ENCODE measurements at places on chromosomes 12 and 14.

DNA sequence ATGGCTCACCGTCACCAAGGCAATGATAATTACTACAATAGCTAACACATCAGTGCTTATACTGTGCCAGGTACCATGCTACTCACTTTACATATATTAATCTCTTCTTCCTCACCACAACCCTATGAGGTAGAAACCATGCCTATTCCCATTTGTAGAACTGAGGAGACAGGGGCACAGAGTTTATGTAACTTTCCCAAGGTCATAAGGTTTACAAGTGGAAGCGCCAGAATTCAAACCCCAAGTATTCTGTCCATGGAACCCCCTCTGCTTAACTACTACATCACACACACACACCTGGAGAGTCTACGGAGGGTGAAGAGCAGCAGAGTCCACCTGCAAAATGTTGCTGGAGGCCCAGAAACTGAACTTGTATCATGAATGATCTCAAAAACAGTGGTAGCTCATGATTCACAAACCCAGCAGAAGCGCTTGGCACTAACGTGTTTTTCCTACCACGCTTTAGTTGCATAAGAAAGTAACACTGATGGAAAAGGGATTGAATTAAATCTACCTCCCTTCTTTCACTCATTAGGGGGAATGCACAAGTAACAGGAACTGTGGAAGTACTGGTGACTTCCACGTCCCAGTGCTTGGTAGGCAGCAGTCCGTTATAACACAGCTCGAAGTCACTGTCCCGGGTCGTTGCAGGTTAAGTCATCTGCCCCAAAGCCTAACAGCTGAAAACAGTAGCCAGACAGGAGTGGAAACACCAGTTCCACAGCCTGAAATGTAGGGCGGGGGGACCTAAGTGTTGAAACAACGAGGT, 2.0 kb downstream of the ITPR2 start:
- no peak for DNase-seq

DNA sequence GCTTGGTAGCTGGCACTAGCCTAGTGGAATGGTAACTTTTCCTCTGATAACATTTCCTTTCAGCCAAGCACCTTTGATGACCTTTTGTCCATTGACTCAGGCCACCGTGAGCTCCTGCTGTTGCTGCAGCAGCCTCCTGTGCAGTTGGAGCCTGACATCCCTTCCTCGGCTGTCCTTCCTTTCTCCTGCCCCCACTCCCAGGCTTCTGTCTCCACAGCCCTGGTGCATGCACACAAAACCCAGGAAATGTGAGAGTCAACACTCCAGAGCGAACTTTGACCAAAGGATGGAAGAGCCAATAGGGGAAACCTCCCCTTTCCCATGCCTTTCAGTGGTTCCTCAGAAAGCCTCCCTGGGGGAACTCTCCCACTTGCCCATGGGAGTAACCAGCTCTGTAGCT, 115.0 kb downstream of the TMEM260 start:
- no peak for DNase-seq

DNA sequence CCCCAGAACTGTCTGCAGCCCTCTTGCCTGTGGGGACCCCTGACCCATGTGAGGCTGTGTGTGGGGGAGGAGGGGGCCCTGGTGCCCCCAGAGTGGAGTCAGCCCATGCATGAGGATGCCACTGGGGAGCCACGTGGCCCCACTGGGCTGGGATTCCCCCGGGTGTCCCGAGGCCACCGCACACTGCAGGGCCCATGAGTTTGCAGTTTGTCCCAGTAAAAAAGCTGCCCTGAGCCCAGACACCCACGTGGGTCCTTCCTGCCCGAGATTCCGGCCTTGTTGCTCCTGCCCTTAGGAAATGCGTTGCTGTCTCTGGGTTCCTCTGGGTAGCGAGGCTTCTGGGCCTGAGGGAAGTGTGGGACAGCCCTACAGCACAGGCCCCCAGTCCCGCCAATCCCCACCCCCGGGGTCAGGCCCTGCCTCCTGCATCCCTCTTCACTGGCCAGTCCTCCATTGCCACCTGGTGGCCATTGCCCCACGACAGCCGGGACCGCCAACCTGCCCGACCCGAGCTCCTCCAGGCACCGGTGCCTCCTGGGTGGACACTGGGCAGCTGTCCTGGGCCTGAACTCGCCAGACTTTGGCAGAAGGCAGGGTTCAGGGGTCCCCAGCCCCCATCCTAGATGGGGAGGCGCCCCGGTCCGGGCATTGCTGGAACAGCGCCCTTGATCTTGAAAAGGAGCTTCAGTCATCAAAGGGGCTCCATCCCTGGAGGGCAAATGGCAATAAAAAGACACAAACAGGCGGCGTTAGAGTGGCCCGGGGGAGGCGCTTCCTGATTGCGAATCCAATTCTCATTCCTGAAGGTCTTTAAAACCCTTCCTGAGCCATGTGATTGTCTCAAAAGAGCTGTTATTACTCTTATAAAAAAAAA, 15.6 kb upstream of the C14orf180 start:
- peak; percentile 72 for DNase-seq

DNA sequence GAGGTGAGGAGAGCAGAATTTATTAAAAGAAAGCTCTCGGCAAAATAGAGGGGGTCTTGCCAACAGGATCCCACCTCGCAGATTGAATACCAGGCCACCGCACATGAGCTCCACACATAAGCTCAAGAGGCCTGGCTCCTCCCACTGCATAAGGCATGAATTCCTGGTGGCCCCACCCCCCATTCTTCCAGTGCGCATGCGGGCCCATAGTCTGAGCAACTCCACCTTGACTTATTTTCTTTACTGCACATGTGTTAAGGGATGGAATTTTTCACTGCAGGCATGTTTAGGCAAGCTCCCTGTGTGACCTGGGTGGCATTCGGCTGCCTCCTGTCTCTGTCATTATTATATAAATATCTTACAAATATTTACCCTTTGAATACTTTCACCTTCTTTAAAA, 412.5 kb downstream of the RMST start:
- DNase-seq = no peak

DNA sequence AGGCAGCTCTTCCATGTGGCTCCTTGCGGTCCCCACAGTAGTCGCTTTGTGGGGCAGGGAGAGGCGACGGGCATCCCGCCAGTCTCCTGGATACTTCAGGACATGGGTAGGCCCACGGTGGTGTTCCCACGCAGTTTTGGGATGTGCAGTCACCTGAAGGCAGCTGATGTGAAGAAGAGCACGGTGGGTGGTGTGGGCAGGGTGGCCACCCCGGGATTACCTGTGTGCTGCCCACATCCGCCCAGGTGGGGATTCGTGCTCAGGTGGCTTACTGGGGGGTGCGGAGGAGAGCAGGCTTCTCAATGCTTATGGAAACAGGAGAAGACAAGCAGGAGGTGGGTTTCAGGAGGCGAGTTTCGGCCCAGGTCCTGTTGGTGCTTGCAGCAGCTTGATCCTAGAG, 28.4 kb upstream of the TDRD9 start:
- DNase-seq = no peak

DNA sequence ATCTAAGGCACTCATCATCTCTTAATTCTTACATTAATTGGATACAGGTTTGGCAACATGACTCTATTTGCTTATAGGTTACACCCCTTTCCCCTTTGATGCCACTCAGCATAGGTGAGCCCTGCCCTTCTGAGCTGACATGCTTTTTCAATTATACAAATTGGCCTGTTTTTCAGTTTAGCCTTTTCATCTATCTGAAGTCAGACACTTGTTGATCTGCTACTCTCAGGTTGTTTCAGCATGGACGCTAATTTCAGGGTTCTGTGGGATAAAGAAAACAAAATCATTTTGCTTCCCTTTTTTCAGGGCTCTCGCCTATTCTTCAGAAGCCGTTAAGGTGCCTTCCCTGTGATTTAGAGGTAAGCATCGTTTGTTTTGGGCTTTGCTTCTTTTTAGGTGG, 55.3 kb downstream of the DACT1 start:
- no peak for DNase-seq

DNA sequence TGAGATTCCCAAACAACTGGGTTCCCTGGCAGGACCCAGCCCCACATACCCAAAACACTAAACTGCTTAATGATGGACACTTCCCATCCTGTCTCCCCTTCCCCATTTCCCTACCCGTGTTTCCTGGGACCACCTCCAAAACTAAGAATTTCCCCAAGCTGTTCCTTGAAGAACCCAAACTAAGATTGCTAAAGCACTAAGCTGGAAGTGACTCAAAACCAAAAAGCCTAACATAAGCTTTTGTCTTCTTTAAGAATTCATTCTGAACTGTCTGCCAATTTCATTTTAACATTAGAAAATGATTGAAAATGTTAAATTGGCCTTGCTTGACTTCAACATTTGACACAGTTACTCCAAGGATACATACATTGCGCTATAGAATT, 29.5 kb upstream of the STAB2 start:
- no peak for DNase-seq

DNA sequence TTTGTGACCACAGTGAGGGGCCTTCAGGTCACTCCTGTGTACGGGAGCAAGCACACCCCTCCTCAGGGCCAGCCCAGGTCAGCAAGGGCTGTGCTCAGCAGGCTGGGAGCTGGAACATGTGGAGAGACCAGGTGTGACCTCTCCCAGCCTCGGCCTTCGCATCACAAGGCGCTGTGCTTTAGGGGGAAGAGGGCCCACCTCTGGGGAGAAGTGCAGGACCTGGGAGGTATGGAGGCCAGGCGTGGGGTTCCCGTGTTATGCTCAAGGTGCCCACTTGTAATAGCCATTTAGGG, 194.6 kb upstream of the PRMT8 start:
- DNase-seq = no peak

- no peak for DNase-seq
Observed at GRCh38 chr12:92235703-92236472, 90.2 kb upstream of the BTG1 start.

DNA sequence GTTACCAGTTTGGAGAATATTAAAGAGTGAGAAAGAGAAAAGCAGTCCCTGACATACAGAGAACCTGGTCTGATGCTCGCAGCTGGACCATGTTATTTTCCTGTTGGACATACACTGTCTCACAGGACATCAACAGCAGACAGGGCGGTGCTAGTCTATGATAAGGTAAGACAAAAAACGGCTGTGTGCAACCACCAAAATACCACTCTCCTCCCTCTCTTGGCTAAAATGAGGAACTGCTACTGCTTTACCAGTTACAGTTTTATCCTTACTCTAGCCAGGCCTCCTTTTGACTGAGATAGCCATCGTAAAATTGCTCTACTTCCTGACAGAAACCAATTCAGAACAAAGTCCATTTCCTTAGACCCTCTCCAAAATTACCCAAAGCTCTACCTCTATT, 47.0 kb upstream of the ERGIC2 start:
- no peak for DNase-seq

GRCh38 chr14:68888883-68889282, 90.2 kb downstream of the ACTN1 start:
- DNase-seq = no peak

GRCh38 chr12:109475993-109476806, 900 bp downstream of the KCTD10 start:
- no peak for DNase-seq

DNA sequence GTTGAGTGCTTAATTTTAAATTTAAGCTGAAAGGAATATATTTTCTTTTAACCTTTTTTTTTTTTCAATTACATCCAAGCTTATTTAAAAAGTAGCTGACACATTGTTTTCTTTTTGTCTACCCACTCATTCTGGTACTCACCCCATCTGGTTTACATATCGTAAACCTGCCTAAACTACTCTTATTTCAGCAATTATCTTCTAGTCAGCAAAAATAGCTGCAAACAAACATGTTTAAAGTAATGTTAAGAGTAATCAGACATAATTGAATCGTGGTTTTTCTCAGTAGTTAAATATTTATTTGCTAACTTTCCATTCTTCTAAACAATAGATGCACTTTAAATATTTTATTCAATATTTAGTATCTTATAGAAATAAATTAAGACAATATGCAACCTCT, 492.7 kb upstream of the MGAT4C start:
- DNase-seq = no peak

DNA sequence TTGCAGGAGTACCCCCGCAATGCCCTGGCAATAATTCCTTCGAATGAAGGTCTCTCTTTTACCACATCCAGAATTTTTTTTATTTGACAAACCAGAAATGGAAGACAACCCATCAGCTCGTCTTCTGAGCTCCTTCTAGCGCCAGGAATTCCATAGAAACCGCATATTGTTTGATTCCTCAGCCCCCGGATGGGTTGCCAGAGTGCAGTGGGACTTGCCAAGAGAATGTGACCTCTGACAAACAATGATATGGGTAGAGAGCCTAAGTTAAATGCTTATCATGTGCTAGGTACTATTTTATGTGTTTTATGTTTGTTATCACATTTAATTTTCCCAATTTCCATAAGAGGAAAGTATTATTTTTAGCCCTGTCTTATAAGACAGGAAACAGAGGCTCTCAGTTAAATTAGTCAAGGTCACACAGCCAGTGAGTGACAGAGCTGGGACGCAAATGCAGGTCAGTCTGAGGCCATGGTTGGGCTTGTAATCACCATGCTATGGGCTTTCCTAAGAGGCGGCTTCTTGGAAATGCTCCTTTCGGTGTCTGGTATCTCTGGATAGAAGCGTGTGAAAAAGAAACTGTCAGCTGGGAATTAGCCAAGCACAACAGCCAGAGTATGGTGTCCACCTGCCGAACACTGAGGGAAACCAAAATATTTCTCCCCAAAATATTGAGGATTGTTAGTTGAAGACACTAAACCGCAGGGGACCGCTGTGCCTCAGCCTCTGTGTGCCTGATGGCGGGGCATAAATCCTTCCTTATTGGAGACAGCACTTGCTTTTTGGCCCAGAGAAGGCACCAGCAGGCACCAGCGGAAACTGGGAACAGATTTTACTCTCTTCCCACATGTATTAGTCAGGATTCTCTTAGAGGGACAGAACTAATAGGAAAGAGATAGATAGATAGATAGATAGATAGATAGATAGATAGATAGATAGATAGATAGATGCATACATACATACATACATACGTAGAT, 29.4 kb upstream of the ETFBKMT start:
- DNase-seq = no peak

DNA sequence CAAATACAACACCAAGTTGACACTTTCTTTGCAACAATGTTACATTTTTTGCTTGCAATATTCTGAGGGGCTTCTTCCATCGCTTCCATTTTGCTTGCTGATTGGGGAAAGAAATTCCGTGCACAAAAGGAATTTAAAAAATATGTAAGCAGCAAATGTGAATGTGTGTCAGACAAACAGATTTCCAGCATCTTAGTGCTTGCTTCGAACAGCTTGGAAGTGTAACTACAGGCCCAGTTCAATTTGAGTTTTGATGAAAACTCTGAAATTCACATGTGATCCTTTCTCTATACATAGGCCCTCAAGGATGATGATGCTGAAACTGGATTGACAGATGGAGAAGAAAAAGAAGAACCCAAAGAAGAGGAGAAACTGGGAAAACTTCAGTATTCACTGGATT, 399.1 kb downstream of the PAWR start:
- DNase-seq = no peak
